Adipocyte (in vitro differentiated cells): ENCODE measurements at places on chromosomes 5 and 9.

GRCh38 chr9:36154331-36154952, 14.7 kb upstream of the CCIN start:
- no peak for DNase-seq

- DNase-seq = peak; percentile 82
Observed at GRCh38 chr9:114938687-114939575, 8.5 kb upstream of the TNFSF8 start.

- DNase-seq = no peak
Observed at GRCh38 chr5:44183753-44184152, 205.5 kb downstream of the FGF10 start.

DNA sequence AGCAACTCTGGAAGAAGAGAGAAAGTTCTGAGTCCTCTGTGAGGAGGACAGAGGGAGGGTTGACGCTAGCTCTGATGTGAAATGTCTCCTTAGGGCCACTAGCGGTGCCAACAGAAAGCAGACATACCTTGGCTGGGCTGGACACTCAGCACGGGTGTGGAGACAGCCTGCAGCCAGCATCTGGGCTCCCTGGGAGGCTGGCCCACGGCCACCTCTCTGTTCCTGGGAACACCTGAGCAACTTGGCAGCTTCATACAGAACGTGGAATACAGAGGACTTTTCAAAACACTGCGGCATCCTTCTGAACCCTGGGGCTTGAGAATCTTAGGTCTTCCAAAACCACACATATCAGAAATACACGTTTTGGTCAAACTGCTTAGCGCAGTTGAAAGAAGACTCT, 269.1 kb downstream of the FSTL4 start:
- DNase-seq = no peak
